ENCODE measurements at places on chromosomes 4 and X.

DNA sequence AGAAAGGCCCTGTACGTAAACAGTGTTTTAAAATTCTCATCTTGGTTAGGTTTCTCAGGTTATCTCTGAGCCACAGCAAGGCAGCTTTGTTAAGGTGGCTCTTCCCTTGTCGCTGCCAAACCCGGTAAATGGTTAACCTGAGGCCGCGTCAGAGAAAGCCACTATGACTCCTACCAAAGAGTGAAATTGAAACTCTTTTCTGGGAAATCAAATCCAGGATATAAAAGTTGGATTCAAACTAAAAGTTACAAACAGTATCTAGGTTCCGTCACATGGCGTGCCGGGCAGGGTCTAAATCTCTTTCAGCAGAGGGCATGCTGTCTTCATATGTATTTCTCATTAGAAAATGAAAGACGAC lies 433 bp downstream of the MMAA start:
- peak; percentile 72 for DNase-seq

GRCh38 chr4:148216866-148217814 lies 225.1 kb downstream of the NR3C2 start:
- DNase-seq = peak; percentile 24

DNA sequence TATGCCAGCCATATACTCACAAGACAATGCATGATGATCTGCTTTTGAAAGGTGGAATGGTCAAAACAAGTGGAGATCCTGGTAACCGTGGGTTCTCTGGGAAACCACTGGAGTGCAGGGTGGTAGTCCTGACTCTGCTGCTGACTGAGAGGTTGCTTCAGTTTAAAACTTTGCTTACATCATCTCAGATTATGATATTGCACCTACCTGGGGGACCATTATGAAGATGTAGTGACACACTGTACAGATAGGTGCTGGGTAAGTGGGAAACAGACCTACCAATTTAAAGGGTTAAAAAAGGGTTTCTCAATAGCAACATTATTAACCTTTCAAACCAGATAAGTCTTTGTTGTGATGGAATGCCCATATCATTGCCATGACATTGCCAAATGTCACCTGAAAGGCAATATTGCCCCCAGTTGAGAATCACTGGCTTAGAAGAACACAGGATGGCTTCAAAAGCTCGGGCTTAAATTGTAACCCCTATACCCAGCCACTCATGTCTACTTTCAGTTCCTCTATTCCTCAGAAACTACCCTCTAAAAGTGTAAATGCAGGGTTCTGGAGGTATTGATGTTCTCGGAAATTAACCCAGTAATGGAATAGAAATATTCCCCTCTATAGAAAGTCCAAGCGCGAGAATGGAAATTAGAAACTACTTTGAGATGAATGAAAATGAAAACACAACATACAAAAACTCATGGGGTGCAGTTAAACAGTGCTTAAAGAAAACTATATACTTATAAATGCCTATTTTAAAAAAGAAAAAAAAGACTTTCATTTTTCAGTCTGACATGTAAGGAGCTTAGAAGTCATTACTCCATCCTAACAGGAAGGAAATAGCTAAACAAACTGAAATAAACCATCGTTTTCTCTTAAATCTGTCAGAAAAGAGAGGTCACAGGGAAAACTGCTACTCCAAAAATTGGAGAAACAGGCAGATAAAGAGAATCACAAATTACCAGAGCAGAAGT lies 65.8 kb downstream of the ARHGEF6 start:
- DNase-seq = no peak

GRCh38 chr4:117550085-117550484 lies 464.7 kb upstream of the TRAM1L1 start:
- DNase-seq = no peak

- peak; percentile 58 for DNase-seq
These were observed 96.3 kb upstream of the MSX1 start for GRCh38 chr4:4762909-4763821.

DNA sequence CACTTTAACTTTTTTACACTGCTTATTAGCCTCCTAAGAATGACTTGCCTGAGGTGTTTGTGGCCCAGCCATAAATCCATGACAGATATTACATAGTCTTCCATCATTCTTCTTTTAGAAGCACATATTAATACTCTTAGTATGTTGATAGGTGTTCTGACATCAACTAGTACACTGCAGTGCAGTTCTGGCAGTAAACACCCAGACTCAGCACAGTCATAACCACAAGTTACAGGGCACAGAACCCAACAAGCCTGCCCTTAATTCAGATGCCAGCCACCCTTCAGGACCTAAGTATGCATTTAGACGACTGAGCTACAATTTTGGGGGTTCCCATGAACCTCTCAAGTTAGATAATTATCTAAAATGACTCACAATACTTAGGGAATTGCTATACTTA lies 36.5 kb upstream of the GUCY1B1 start:
- no peak for DNase-seq

DNA sequence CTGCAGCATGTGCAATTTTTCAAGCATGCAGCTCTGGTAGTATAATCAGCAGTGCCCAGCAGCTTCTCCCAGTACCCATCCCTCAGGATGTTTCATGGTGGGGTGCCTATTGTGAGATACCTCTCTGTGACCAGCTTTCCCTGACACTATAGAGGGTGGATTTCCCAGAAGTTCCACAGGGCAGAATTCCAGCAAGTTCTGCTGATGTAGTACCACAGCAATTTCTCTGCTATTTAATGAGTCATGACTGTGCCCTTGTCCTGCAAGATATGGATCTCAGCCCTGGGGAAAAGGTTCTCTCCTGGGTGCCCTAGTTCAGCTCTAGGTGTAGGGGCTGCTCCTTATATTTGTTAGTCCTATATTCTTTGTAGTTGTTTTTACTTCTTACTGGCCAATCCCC lies 174.8 kb downstream of the ENOX2 start:
- no peak for DNase-seq

DNA sequence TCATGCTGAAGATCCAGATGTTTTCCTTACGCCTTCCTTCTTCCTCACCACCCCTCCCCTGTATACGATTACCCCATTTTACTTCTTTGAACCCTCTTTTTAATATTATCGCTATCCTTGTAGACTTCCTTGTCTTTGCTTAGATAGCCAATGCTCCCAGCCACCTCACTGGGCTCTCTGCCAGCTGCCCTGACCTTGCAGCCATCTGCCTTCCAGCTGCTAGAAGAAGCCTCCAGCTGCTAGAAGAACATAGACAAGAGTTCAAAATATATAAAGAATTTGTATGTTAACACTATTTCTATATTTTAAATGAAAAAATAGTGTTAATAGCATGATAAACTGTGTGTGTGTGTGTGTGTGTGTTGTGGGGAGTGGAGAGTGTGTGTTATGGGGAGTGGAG lies 374.7 kb downstream of the ANKRD50 start:
- no peak for DNase-seq

GRCh38 chrX:72273718-72274117 lies 3.3 kb downstream of the RPS4X start:
- peak; percentile 56 for DNase-seq

DNA sequence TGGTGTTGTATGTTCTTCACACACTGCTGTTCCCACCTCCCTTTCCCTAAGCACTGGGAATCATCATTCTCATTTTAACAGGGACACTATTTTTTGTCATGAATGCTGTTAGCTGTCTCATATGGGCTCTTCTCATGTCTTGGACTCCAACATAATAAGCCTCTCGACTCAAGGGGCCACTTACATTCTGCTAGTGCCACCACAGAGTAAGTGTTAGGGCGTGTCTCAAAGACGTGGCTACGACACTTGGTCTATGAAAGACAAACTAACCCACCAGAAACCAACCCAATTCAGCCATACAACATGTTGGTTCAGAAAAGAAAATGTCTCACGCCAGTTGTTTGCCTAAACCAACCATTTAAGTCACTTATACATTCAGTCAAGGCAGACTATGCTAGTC lies 32.2 kb downstream of the SEL1L3 start:
- DNase-seq = no peak

DNA sequence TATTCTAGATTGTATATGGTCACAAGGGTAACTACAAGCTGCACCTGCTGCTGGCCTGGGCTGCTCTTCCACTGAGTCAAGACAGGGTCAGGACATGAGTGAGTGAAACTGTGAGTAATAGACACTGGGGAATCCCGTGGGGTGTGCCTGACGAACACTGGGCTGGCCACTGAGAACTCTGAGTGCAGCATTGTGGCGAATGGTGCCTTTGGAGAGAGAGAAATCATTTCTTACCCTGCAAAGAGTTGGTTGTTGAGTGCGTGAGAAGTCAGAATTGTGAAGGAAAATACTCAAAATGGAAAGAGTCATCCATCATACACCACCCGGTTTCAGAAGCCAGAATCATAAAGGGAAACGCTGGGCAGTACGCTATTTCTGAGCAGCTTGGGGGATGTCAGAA lies 43.1 kb upstream of the LSM6 start:
- peak; percentile 84 for DNase-seq

GRCh38 chrX:121671649-121672048 lies 624.2 kb downstream of the GLUD2 start:
- no peak for DNase-seq

- DNase-seq = no peak
These were observed 373.6 kb upstream of the NDST3 start for GRCh38 chr4:117660668-117661067.

All from activated T-cell treated with anti-CD3 and anti-CD28 coated beads, Interleukin-2, amount 50 U/mL, for 72 hours (primary cell).